ENCODE measurements at places on chromosomes 3 and 15.

GRCh38 chr15:66400351-66400774, 13.7 kb downstream of the MAP2K1 start:
- no peak for DNase-seq

DNA sequence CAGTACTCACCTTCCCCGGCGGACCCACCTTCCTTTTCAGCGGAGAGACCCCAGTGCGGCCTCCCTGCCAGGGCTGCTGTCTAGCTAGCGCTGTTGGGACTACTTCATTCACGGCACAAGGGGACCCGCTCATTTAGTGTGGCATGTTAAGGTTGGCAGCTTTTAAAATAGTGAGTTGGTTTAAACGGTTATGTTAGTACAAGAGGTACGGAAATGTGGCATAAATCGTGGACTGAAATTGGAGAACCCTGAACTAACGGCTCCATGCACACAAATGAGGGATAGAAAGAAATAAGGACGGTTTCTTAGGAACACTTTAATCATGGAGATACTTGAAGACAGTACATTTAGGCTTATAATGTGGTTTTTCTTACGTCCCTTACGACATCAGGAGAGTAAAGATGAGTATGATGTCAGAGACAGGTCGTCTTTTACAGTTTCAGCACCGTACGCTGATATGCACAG, 752 bp downstream of the CEP63 start:
- no peak for DNase-seq

GRCh38 chr3:171044835-171045793, 18.6 kb upstream of the SLC2A2 start:
- DNase-seq: no peak

- no peak for DNase-seq
Measured at GRCh38 chr15:88949734-88950400, 36.7 kb upstream of the MFGE8 start.

DNA sequence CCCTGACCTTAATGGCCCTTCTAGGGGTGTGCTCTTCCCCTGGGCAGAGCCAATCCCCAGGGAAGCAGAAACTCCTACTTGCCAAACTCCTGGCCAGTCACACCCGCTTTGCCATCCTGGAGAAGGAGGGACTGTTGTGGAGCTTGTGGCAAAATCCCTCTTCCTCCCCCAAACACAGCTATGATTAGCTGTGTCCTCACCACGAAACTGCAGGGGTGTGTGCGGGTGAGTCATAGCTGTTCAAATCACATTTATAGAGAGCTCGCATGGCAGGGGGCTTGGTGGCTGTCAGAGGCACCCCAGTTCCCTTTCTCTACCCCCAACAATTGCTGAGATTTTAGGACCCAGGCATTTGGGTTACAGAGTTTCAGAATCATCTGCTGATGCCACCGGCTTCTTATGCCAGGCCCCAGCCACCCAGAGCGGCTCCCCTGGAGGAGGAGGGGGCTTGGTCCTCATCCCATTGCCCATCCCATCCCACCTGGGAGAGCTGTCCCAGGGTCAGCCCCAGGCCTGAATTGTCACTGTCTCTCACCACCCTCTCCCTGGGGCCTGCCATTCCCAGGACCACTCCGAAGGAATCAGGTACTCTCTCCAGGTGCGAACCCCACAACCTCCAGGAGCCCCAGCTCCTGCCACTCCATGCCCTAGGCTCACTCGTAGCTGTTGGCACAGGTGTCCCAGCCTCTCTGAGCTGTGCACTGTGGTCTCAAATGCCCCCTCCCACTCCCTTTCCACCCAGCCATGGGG, 28.8 kb upstream of the MAGEF1 start:
- no peak for DNase-seq

- DNase-seq: no peak
Measured at GRCh38 chr3:30486368-30486767, 120.0 kb upstream of the TGFBR2 start.

DNA sequence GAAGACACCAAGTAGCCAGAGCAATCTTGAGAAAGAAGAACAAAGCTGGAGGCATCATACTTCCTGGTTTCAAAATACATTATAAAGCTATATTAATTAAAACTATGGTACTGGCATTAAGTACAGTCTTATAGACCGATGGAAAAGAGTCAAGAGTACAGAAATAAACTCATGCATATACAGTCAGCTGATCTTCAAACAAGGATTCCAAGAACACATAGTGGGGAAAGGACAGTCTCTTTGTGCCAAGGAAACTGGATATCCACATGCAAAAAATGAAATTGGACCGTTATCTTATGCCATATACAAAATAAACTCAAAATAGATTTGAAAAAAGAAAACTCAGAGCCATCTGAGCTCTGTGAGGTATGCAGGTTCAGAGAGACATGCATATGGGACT, 57.4 kb downstream of the SERP1 start:
- no peak for DNase-seq

DNA sequence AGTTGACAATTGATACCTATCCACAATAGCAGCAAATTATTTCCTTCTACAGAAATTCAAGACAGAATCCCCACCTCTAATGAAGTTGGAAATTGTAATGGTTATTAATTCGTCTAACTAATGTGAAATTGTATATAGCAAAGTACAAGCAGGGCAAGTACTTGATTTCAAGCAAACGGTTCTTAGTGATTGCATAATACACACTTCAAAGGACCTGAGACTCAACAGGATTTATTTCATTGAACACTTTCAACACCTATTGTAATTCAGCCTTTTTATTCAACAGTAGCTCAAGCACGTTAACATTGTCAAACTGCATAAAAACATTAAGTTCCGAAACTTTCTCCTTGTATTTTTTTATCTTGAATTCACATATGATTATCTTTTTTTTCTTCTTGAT, 40.2 kb upstream of the AGTR1 start:
- DNase-seq: no peak

DNA sequence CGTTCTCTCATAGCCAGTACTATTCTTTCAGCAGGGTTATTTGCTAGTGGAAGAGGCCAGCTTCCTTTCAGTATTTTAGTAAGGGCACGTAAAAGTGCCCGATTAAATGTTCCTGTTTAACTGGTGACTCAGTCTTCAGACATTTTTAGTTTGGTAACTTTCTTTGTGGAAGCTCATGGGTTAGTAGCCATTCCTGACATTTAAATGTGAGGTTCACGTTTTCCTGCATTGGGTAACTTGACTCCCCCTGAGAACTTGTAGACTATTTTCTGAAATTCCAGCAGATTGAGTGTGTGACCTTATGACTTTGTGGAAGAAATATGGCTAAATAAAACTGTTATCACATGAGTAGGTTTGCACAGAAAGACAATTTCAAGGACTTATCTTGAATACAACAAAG, 16.9 kb downstream of the ABHD2 start:
- DNase-seq: no peak

DNA sequence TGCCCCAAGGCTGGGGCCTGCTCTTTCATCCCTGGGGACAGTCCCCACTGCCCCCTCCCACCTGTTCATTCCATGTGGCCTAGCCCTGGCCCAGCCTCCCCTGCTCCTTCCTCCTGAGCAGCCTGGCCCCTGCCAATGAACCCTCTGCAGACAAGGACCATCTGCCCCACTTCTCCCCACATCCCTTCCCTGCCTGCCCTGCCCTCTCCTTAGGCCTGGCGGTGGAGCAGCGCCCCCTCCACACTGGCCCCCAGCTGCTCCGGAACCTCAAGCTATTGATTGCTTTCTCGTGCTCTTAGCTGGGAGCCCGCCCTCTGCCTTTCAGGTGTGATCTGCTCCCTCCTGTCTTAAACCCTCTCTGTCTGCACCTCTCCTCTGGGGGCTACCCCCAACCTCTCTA, 8.0 kb downstream of the PLXNA1 start:
- no peak for DNase-seq

DNA sequence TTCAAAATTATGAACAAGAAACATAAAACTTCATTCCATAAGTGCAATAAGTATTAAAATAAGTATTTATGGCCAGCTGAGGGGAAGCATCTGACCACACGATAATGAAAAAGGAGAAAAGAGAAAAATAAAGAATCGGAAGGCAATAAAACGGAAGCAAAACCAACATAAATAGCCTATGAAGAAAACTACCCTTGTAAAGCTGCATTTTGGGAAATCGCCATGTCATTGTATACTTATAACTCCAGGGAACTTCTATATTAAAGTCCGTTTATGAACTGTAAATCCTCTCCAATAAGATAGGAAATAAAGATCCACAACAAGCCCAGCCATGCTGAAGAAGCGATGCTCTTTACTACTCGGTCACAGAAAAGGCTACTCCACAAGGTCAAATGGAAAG, 47.7 kb downstream of the MORC1 start:
- DNase-seq: no peak

GRCh38 chr3:177818712-177819240, 621.5 kb upstream of the TBL1XR1 start:
- DNase-seq: no peak

DNA sequence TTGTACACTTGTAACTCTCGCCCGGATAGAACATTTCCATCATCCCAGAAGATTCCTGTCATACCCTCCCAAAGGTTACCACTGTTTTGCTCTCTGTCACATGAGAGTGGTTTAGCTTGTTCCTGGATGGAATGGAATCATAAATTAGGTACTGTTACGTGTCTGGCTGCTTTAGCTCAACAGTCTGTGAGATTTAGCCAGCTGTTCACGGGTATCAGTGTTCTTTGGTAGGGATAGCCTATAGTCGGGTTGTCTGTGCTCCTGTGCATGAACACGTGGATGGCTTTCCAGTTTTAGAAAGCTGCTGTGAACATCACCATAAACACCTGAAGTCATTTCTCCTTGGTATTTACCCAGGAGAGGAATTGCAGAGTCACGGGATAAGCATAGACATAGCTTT, 58.2 kb upstream of the NR2C2 start:
- DNase-seq: no peak

DNA sequence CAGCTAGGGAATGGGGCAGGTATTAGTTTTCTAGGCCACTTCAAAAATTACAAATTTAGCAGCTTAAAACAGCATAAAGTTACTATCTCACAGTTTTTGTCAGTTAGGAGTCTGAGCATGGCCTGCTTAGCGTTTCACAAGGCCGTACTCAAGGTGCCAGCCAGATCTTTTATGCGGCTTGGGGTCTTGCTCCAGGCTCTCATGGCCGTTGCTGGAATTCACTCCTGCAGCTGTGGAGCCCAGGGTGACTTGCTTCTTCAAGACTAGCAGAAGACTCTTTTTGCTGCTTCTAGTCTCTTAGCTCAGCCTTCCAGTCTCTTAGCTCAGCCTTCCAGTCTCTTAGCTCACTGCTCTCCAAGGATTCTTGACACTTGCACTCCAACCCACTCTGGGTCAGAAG, 242.1 kb upstream of the CTDSPL start:
- no peak for DNase-seq

- DNase-seq: no peak
Measured at GRCh38 chr3:182606905-182607504, 186.3 kb upstream of the ATP11B start.

GRCh38 chr15:28871168-28871567, 14.6 kb upstream of the APBA2 start:
- no peak for DNase-seq

- DNase-seq: no peak
Measured at GRCh38 chr15:57158589-57158988, 217.7 kb upstream of the CGNL1 start.

DNA sequence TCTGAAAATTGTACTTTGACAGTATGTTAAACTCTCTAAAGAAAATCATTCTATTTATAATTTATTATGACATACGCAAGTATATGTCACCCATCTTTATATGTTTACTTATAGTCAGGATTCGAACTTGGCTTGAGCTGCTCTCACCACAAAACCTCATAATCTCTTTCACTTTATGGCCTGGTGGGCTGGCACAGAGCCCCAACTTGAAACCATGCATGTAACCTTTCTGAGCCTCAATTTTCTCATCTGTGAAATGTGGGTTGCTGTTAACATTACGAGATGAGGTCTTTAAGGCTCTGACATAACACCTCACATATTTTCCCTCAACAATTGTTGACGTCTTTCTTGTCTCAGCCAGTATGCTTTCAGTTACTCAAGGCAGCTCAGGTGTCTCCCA, 69.4 kb upstream of the PFN2 start:
- DNase-seq: no peak

- no peak for DNase-seq
Measured at GRCh38 chr3:72344236-72344635, 504.0 kb downstream of the SHQ1 start.

GRCh38 chr15:74626752-74627692, 11.4 kb downstream of the CLK3 start:
- DNase-seq: no peak

DNA sequence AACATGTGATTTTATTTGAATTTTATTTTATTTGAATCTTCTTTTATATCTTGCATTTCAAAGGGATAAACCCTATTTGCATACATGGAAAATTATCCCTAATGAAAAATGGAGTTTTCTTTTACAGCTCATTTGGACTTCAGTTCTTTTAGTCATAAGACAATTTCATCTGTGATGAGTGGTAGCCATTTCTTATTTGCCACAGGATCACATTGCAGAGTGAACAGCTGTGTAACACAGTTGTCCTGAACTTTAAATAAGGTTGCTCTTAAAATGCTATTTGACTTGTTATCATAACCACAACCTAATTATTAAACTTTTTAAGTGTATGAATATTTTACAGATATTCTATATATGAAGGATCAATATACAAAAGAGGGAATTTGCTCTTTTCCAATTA, 221.7 kb upstream of the ROPN1 start:
- no peak for DNase-seq

DNA sequence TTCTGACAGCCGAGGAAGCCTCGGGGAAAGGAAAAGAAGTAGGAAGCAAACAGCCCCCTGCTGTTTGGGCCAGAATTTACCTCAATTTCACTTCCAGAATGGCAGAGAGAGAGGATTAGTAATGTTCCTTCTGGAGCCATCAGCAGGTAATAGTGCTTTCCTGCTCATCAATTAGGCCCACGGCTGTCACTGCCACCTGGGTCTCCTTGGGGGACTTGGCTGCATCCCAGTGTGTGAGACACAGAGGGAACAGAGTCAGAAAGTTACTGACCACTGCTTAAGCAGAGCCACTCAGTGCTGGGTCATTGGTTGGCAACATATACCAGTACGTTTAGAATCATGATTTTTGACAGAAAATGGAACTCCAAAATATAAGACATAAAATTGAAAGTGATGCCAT, 397.0 kb downstream of the EPHA3 start:
- DNase-seq: no peak

- no peak for DNase-seq
Measured at GRCh38 chr3:116199063-116199462, 246.2 kb downstream of the LSAMP start.

DNA sequence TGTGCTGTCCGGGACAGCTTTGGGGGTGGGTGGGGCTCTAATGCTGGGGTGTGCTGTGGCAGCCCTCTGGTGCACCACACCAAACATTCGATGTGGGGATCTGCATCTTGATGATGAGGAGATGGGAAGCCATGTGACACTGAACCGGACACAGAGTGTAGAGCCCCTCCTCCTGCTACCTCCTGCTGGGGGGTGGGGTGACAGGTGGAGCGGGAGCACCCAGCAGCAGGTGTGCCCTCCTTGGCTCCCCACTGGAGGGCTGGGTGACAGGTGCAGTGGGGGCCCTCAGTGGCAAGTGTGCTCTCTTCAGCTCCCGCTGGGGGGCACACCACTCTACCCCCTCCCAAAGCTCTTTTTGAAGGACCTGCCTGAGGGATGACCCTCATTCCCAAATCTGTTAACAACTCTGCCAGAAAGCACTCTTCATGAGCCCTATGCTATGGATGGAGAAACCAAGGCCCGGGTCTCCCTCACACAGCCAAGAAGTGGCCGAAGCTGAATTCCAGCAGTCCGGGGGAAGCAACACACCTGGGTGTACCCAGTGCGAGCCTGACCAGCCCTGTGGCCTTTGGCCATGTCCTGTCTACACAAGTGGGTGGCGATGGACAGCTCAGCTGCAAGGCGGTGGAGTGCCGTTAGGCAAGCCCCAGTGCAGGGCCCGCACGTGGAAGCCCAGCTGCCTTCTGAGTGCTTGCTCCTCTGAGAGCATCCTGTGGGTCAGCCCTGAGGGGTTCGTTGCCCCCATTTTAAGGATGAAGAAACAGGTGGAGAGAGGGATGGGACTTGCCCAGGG, 609 bp upstream of the UROC1 start:
- DNase-seq: no peak
